Effector memory CD4-positive, alpha-beta T cell (primary cell): ENCODE measurements at places on chromosomes 2 and 18.
A peak's percentile ranks its signal among the peaks of the same experiment; 100 is the strongest.

DNA sequence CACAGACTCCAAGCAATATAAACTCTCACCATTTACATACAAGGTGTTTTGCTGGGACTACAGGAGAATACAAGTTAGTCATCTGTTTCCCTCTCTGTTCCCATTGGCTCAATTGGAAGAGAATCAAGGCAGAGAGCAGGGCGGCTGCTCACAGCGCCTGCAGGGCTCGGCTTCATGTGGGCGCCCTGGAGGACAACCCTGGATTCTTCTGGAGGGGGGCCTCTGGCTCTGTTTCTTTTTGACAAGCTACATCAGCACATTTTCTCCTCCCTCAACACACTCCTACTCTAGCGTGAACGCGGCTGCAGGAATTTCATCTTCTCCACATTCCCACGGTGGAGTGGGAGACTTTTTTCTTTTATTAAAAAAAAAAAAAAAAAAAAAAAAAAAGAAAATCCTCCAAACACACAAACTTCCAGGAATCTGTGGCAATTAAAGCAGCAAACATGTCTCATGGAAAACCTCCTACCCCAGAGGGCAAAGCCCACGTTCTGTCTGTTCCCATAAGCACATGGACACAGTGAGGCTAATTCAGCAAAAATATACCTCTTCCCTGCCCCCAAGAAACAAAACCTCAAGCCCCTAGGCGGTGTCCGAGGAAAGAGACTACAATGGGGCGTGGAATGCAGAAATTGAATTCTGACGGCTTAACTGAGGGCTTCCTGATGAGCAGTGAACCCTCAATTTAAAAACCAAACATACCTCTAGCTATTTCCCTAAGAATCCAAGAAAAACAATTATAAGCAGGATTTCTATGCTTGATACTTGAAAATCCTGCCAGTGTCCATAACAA lies 50.6 kb downstream of the PARD6G start:
- no peak for DNase-seq

GRCh38 chr2:52995424-52995823 lies 772.2 kb upstream of the CHAC2 start:
- DNase-seq, result no peak

- no peak for DNase-seq
Measured at GRCh38 chr2:236599059-236599458, 29.4 kb downstream of the ACKR3 start.

- DNase-seq, result no peak
Measured at GRCh38 chr2:241184901-241185300, 3.6 kb upstream of the ANO7 start.

GRCh38 chr2:54166121-54166773 lies 50.8 kb downstream of the ACYP2 start:
- DNase-seq, result no peak

- no peak for DNase-seq
Measured at GRCh38 chr2:208638059-208638458, 231.5 kb downstream of the PTH2R start.

DNA sequence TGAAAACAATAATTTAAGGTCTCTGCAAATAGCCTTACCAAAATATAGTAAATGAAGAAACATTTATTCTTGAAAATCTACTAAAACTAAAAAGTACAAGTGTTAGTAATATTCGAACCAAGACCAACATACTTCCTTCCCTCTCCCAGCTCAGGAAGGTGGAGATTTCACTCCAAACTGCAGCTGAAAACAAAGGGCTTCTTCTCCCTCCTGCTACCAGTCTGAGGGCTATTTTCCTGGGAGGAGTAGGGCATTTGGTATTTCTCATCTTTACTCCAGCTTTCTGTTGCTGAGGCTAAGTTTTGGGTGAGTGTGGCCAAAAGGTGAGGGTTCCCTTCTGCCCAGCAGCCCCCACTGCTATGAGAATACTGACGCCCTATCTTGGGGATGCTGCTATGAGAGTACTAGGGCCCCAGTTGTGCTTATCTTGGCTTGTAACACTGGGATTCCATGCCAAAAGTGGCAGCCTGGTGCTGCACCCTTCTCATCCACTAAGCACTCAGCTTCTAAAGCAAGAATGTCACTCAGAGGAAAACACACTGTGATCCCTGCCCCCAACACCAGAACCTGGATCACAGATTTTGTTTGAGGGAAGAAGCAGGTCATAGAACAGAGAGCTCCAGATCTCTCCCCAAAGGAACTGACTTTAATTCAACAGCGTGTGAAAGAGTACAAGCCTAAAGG lies 130.7 kb upstream of the KLF7 start:
- DNase-seq, result no peak

DNA sequence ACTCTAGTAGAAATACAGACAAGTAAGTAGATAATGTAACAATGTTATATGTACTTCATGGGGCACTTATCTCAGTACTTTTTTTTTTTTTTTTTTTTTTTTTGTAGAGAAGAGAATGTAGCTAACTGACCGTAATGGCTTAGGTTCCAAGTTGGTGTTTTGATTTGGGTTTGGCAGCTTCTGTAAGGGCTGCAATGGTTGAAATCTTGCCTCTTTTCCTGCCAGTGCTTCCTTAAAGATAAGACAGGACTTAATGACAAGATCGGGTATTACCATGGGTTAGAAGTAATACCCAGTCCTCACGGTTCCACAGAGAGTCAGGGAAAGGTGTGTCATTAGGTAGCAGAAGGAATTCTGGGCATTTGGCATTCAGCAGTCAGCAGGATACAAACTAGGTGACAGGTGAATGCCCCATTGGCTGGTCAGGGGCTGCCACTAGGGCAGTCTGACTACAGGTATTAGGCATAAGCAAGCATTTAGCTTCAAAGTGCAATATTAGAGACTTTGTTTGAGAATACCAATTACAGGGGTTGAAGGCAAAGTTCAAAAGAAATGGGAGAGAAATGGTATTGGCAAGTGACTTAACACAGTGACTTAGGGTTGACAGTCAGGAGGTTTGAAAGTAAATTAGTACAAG lies 189.4 kb upstream of the RND3 start:
- no peak for DNase-seq

DNA sequence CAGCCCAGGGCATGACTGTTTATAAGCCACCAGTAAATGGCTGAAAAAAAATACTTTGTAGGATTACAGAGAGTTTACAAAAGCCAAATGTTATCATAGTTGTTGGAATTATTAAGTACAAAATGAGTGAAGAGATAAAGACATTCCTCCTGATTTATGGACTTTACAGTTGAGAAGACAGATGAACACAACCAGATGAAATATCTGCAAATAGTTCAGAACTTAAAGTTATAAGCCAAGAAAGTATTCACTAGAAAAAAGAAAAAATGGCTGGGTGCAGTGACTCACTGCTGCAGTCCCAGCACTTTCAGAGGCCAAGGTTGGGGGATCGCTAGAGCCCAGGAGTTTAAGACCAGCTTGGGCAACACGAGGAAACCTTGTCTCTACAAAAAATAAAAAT lies 11.2 kb downstream of the PMAIP1 start:
- DNase-seq, result no peak

DNA sequence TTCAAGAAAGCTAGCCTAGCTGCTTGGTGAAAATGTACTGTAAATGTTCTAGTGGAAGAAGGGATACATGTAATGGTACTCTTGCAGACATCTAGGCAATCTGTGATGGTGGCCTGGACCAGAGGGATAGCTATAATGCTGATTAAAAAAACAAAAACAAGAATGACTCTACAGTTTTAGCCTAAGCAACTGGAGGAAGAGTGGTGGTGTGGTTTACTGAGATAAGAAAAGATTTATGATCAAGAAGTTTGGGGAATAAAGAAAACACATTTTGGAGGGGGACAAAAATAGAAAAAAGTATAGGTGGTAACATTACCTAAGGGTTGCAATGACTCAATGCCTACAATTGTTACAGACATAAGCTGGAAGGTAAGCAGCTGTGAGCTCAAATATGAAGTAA lies 1080.7 kb upstream of the CELF4 start:
- no peak for DNase-seq

- DNase-seq, result no peak
Measured at GRCh38 chr18:11309172-11309571, 159.8 kb upstream of the PIEZO2 start.

DNA sequence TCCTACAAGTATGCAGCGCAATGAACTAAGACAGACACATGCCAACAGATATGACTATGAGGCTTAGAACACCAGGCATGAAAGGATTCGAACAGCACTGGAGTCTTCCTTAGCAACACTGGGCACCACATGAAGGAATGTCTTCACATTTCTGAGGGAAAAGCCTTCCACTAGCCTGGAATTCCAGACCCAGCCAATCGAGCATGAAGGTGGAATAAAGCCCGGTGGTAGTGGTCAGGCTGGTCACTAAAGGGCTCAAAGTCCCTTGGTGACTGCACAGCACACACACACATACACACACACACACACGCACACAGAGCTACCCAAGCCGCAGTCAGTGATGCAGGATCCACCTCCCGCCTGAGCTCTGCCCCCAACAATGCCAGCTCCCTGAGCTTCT lies 19.7 kb upstream of the SFXN5 start:
- DNase-seq, result no peak

GRCh38 chr18:3481696-3482210 lies 31.8 kb downstream of the TGIF1 start:
- DNase-seq, result no peak

GRCh38 chr2:158115202-158115767 lies 13.6 kb downstream of the UPP2 start:
- DNase-seq, result no peak

- DNase-seq, result no peak
Measured at GRCh38 chr2:204890680-204891079, 345.4 kb downstream of the PARD3B start.

- DNase-seq, result peak; percentile 62
Measured at GRCh38 chr2:234288974-234289455, 207.9 kb downstream of the ARL4C start.

DNA sequence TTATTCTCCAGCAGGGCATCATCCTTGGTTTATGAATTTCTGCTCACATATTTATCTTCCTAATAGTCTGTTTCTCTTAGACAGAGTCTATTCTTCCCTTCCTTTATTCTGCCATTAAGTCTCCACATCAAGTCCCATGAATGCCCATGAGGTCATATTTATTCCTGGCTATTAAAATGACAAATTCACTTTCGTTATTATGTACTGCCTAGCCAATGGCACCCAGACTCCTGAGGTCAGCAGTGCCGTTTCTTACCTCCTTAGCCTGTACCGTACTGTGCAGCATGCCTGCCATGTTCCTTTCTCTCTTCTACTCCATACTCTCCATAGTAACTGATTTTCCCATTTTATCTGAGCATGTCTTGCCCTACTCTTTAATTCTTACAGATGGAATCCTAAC lies 82.3 kb upstream of the SPTBN1 start:
- no peak for DNase-seq

- DNase-seq, result no peak
Measured at GRCh38 chr2:201444746-201445465, 6.4 kb downstream of the TRAK2 start.

GRCh38 chr2:74374509-74375205 lies 5.5 kb downstream of the DCTN1 start:
- no peak for DNase-seq

DNA sequence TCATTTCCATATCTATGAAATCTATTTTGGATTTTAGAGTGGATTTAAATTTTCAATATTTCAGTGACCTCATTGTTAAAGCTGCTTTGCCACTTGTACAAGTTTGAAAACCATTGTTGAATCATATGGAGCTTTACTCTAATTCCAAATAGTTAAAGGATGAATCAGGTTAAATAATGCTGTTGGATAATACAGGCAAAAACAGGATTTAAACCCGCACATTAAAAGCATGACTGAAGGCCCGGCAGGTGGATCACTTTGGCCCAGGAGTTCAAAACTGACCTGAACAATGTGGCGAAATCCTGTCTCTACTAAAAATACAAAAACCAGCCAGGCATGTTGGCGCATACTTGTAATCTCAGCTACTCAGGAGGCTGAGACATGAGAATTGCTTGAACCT lies 68.3 kb downstream of the RIF1 start:
- no peak for DNase-seq

DNA sequence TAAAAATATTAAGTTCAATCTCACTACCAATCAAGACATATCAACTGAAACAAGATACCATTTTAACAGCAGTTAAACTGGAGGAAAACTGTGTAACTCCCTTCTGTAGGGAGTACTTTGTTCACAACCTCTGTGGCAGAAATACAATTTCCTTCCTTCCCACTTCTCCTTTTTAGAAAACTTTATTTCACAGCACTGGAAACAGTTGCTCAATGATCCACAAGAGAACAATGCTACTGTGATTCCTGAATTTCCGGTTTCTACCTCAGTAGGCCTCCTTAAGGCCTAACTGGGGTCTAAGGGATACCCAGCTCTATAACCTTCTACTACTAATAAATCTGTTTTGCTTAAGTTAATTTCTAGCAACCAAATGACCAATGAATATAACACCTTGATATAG lies 14.1 kb downstream of the TLK1 start:
- DNase-seq, result no peak

- no peak for DNase-seq
Measured at GRCh38 chr18:59957957-59958356, 58.2 kb downstream of the PMAIP1 start.
